Left lung (tissue), 14 donors: ENCODE measurements at places on chromosomes 12 and 14.

DNA sequence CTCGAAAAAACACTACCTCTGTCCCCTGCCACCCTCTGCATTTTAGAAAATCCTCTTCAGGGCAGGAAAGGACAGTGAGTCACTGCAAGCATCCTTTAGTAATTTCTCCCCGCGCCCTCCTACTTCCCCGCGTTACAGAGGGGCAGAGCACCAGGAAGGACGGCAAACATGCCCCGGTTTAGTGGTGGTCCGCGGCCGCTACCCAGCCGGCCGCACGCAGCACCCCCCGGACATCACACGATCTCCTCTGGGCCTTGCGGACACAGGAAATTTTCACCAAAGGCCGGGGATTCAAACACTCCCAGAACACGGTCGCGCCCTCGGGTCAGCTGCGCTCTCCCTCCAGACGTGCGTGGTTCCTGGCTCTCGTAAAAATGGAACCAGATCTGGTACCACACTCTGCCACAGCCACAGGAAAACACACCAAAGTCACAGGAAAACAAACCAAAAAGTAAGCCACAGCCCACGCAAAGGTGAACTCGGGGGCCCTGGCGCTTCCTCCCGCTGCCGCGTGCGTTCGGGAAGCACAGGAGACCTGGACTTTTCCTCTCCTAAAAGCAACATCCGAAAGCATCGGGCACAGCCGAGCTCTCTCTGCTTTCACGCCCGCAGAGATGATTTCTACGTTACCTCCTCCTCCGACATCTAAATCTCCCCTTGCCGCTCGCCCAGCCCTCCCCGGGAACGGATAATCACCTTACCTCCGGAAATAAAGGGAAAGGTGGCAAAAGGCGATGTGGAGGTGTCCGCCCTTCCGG lies 839 bp downstream of the SLC38A1 start:
- H3K4me3 ChIP-seq, result peak overlapping the region; percentile 56
- H3K4me1 ChIP-seq, result peaks cover 53% of the 10 kb centered on the region
- peaks cover 22% of the 10 kb centered on the region for H3K27me3 ChIP-seq
- H3K27ac ChIP-seq, result peak overlapping the region; percentile 88
- no peaks in the 10 kb centered on the region for H3K36me3 ChIP-seq
- DNase-seq, result no peak

- peak overlapping the region; percentile 10 for H3K27ac ChIP-seq
- DNase-seq, result no peak
- no peak overlapping the region for H3K4me3 ChIP-seq
- H3K27me3 ChIP-seq, result no peaks in the 10 kb centered on the region
- H3K36me3 ChIP-seq, result no peaks in the 10 kb centered on the region
- peaks cover 34% of the 10 kb centered on the region for H3K4me1 ChIP-seq
These were observed 62.5 kb downstream of the ETNK1 start for GRCh38 chr12:22687361-22688076.

DNA sequence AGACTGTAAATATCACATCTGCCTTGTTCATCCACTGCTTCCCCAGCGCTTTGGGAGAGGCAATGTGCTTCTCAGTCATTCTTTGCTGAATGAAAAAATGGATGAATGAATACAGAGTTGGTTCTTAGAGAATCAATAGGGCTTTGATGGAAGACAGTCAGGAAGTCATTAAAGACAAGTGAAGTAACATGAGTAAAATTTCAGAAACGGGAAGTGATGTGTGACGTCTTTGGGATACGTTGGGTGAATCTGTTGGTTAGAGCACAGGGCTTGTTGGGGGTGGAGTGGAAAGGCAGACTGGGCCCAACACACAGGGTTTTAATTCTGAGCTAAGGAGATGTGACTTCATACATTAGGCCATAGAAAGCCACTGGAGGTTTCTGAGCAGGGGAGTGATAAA lies 39.0 kb upstream of the NRXN3 start:
- no peak overlapping the region for H3K4me3 ChIP-seq
- DNase-seq, result no peak
- no peaks in the 10 kb centered on the region for H3K27me3 ChIP-seq
- H3K27ac ChIP-seq, result no peak overlapping the region
- H3K36me3 ChIP-seq, result no peaks in the 10 kb centered on the region

DNA sequence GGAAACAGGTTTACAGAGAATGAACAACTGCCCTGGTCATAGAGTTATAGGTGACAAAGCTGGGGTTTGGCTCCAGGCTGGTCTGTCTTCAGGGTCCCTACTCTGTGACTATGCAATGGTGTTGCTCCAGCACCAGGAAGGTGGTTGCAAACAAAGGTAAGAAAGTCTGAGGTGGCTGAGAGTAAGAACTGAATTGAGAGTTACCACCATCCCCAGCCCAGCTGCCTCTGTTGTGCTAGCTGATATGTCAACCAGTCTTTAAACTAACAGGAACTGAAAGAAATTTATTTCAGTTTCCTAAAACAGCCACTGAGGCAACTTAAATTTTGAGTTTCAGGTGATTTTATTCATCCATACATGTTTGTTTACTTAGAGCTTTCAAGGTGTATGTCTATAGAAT lies 111.0 kb upstream of the LRIG3 start:
- DNase-seq, result no peak
- no peaks in the 10 kb centered on the region for H3K27me3 ChIP-seq
- H3K36me3 ChIP-seq, result no peaks in the 10 kb centered on the region
- H3K4me1 ChIP-seq, result no peaks in the 10 kb centered on the region
- H3K27ac ChIP-seq, result no peak overlapping the region

- peak overlapping the region; percentile 9 for H3K27ac ChIP-seq
- H3K36me3 ChIP-seq, result no peaks in the 10 kb centered on the region
- H3K4me3 ChIP-seq, result no peak overlapping the region
- no peak for DNase-seq
- no peaks in the 10 kb centered on the region for H3K4me1 ChIP-seq
These were observed 141.9 kb downstream of the ANO6 start for GRCh38 chr12:45357539-45358417.

- peaks cover 10% of the 10 kb centered on the region for H3K4me1 ChIP-seq
- H3K27ac ChIP-seq, result peak overlapping the region; percentile 7
- H3K36me3 ChIP-seq, result no peaks in the 10 kb centered on the region
- H3K4me3 ChIP-seq, result no peak overlapping the region
- DNase-seq, result no peak
- no peaks in the 10 kb centered on the region for H3K27me3 ChIP-seq
These were observed 11.6 kb downstream of the HVCN1 start for GRCh38 chr12:110677206-110677911.

DNA sequence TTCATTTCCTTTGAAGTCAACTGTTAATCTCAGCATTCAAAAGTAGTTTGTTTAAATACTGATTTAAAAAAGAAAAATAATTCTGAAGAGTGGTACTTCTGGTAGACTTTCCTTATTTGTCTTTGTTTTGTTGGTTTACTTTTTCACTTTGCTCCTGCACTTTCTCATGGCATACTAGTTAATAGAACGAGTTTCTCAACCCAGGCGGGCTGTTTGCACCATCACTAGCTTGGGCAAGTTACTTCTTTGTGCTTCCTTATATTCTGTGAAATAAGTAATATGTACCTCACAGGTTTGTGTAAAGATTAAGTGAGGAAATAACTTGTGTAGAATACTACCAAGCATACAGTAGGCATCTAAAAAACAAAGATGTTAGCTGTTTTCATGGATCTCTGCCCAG lies 45.5 kb downstream of the SLC38A6 start:
- H3K27me3 ChIP-seq, result no peaks in the 10 kb centered on the region
- peak overlapping the region; percentile 9 for H3K27ac ChIP-seq
- DNase-seq, result no peak
- no peak overlapping the region for H3K4me3 ChIP-seq

GRCh38 chr12:96064271-96064670 lies 28.9 kb upstream of the LTA4H start:
- no peak overlapping the region for H3K4me3 ChIP-seq
- no peaks in the 10 kb centered on the region for H3K27me3 ChIP-seq
- DNase-seq, result no peak
- H3K36me3 ChIP-seq, result no peaks in the 10 kb centered on the region
- H3K27ac ChIP-seq, result no peak overlapping the region

GRCh38 chr12:121580959-121581685 lies at the start of gene KDM2B:
Gene KDM2B (minus strand): TSS chr12:121581023. CDS start chr12:121580911, 112 bp downstream.
- H3K36me3 ChIP-seq, result no peaks in the 10 kb centered on the region
- peak within 1 kb of the TSS; percentile 61 for H3K4me3 ChIP-seq
- peak within 1 kb of the TSS; percentile 86 for H3K27ac ChIP-seq
- H3K4me1 ChIP-seq, result peaks cover 54% of the 10 kb centered on the region
- peak; percentile 68 for DNase-seq

GRCh38 chr14:34713681-34714319 lies 593 bp downstream of the CFL2 start:
- no peak for DNase-seq
- no peaks in the 10 kb centered on the region for H3K27me3 ChIP-seq
- H3K4me3 ChIP-seq, result peak overlapping the region; percentile 88

DNA sequence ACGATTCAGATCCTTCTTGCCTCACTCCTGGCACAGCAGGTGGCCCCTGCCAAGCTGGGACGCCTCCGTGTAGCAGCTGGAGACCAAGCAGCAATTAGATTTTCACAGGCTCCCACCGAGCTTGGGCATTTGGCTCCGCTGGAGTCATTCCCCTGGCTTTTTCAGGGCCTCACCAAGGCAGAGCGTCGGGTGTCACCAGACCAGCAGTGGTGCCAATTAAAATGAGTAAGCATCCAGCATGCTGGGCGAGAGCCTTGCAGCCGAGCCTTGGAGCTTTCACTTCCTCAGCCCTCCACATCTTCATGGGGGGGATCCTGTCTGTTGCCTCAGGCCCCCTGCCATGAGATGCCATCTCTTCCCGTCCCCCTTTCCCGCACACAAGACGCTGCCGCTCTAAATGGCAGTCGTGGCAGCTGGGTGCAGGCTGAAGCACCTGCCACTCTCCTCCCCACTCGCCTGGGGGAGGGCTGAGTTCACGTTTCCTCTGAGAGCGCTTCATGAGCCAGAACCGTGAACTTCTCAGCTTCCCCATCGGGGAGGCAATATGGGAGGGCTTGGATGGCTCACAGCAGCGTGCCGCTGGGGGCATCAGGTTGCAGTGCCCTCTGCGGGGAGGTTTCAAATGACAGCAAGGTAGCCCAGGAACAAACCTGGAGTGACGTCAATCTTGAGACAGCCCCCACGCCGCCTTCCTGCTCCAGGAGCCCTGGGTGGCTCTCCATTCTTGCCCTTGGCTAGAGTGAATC lies 11.7 kb downstream of the TPCN1 start:
- H3K27ac ChIP-seq, result no peak overlapping the region
- H3K27me3 ChIP-seq, result no peaks in the 10 kb centered on the region
- H3K4me3 ChIP-seq, result no peak overlapping the region
- H3K4me1 ChIP-seq, result peaks cover 84% of the 10 kb centered on the region
- peak; percentile 60 for DNase-seq

GRCh38 chr12:48779869-48780268 lies 9.0 kb downstream of the ADCY6 start:
- H3K36me3 ChIP-seq, result peaks cover 26% of the 10 kb centered on the region
- no peak overlapping the region for H3K27ac ChIP-seq
- no peak overlapping the region for H3K4me3 ChIP-seq
- no peak for DNase-seq
- H3K4me1 ChIP-seq, result peaks cover 24% of the 10 kb centered on the region

DNA sequence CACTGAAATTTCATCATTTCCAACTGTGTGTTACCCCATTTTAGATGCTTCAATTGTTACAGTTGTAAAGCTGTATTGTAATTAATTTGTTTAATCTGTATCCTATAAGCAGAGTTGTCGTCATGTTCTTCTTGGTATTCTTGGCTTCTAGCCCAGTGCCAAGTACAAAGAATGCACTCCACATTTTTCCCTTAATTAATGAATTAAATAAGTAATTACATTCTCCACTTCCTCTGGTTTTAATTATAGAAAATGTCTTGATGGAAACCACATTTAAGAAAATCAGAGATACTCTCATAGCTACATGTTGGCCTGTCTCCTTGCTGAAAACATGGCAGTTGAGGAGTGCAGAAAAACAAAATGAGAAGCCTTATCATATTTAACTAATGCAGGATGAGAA lies 746 bp downstream of the DNAI7 start:
- no peak for DNase-seq
- H3K27ac ChIP-seq, result no peak overlapping the region
- H3K4me1 ChIP-seq, result peaks cover 11% of the 10 kb centered on the region
- H3K36me3 ChIP-seq, result no peaks in the 10 kb centered on the region
- H3K4me3 ChIP-seq, result peak overlapping the region; percentile 69

DNA sequence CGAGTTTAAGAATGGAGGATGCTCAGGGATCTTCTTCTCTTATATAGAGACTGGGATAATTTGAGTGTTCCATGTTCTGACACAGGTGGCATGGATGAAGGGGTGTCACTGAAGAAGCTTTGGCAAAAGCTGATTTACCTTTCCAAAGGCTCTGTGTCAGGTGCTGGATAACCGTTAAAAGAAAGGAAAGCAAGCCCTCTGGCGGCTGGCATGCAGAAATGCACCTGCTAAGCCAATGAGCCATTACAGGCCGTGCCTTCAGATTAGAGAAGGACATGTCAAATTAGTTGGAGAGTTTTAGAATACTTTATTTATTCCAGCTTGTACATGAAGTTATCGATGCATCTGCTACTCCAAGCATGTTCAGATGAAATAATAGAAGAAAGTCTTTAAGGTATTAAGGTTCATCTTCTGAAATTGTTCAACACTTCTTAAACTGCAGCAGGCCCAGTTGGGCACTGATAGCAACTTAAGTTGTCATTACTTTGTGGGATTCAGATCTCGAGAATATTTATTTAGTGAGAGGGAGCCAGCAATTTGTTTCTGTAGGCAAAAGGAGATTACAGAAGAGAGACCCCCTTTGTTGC lies 678.2 kb downstream of the NRXN3 start:
- no peaks in the 10 kb centered on the region for H3K4me1 ChIP-seq
- H3K27me3 ChIP-seq, result no peaks in the 10 kb centered on the region
- no peaks in the 10 kb centered on the region for H3K36me3 ChIP-seq
- DNase-seq, result no peak
- no peak overlapping the region for H3K4me3 ChIP-seq
- H3K27ac ChIP-seq, result no peak overlapping the region

- H3K36me3 ChIP-seq, result peaks cover 13% of the 10 kb centered on the region
- H3K4me1 ChIP-seq, result no peaks in the 10 kb centered on the region
- no peak for DNase-seq
- H3K27ac ChIP-seq, result no peak overlapping the region
- no peaks in the 10 kb centered on the region for H3K27me3 ChIP-seq
- no peak overlapping the region for H3K4me3 ChIP-seq
These were observed 111.0 kb downstream of the MNAT1 start for GRCh38 chr14:60845523-60845922.

DNA sequence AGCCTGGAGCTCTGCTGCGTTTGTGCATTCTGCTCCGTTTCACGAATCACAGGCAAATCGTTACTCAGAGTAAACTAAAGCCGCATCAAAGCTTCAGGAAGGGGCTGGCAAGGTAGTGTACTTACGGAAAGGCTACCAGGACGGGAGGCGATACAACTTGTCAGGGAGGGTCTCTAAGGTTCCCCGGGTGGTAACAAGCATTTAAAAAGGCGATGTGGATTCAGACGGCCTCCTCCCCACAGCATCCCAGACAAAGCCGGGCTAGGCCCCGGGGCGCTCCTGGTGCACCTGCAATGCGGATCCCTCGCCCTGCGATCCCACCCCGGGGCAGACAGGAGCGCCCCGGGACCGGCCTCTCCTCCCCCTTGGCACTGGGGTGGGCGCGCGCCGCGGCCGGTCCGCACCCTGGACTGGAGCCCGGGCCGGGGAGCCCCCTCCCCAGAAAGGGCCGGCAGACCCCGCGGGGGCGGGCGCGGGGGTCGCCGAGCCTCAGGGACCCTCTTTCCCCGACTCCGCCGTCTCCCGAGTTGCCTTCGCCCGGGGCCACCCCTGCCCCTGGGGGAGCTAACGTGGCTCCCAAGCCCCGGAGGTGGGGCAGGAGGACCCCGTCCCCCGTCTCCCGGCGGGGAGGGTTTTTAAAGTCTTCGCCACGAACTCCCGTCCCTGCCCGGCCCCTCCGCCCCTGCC lies 718 bp downstream of the CCDC92 start:
- peak overlapping the region; percentile 86 for H3K4me3 ChIP-seq
- H3K27ac ChIP-seq, result peak overlapping the region; percentile 87
- H3K4me1 ChIP-seq, result peaks cover 12% of the 10 kb centered on the region
- DNase-seq, result peak; percentile 24

GRCh38 chr14:78130356-78130755 lies 39.8 kb upstream of the NRXN3 start:
- no peak for DNase-seq
- H3K27ac ChIP-seq, result no peak overlapping the region
